ENCODE measurements at places on chromosomes 6 and 20. TPM values are rescaled to one million over a fixed set of nuclear protein-coding genes. Genes with fewer than 3 reads are reported as not detected.
A peak's percentile ranks its signal among the peaks of the same experiment; 100 is the strongest.

DNA sequence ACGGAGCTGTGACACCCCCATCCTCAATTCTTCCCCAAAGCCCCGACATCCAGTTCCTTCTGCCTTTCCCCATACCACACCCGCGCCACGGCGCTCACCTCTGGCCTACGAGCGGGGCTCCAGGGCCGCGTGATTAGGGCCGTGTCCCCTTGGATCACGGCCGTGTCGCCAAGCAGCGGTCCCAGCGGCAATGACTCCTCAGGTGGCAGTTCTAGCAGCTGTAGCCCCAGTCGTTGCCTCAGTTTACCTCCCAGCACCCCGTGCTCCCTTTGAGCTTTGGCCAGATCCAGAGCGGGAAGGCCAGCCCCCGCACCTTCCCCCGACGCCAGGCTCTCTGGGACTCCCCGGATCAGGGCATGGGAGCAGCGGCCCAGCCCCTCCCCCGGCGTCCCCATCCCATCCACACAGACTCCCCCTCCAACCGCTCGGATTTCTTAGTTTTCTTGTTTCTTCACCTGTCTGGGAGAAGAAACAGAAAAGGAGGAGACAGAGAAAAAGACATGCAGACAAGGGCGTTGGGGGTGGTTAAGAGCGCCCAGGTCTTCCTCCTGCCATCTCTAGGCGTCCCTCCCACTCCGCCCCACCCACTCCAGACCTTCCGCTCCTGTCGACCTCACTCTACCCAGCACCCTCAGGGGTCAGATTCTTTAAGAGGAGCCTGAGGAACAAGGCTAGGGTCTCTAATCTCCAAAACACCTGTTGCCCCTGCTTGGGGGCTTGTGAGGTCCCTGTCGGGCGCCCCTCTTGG, at the start of gene DDAH2:
DDAH2 (minus strand) TSS at position 533 of the 748 bp plus-strand sequence; CDS start at position 395, 138 bp downstream.
- H3K36me3 ChIP-seq, result peaks cover 59% of the 10 kb centered on the region
- peak within 1 kb of the TSS; percentile 91 for H3K4me3 ChIP-seq
- H3K27me3 ChIP-seq, result no peaks in the 10 kb centered on the region
- peak within 1 kb of the TSS; percentile 95 for H3K27ac ChIP-seq
- peaks cover 30% of the 10 kb centered on the region for H3K4me1 ChIP-seq

The GPX5 gene
- not detected for total RNA-seq

DNA sequence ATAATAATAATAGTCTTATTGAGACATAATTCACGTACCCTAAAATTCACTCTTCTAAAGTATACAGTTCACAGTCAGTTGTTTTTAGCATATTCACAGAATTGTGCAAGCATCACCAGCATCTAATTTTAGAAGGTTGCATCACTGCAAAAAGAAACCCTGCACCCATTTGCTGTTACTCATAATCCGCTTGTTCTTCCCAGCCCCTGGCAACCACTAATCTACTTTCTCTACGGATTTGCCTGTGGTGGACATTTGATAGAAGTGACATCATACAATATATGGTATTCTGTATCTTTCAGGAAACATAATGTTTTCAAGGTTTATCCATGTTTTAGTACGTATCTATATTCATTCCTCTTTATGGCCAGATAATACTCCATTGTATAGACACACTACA, 41.5 kb upstream of the FAM184A start:
- DNase-seq, result no peak
- no peaks in the 10 kb centered on the region for H3K4me1 ChIP-seq
- H3K27me3 ChIP-seq, result no peaks in the 10 kb centered on the region
- H3K36me3 ChIP-seq, result no peaks in the 10 kb centered on the region
- no peak overlapping the region for H3K4me3 ChIP-seq
- H3K27ac ChIP-seq, result no peak overlapping the region

DNA sequence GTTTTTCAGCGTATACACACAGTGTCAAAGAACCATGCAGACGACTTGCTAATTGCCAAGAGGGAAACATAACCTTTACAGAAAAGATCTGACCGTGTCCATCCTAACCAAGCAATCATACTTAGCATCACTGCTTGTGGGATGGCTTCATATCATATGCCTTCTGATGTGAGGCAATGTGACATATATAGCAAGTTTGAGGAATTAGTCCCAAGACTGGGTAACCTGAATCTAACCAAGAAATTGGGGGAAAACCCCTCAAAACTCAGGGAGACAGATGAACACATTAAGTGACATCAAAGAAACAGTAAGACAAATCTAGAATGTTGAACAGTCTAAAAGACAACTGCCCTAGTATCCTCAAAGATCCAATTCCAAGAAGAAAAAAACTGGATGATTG, 18.4 kb downstream of the GNL1 start:
- no peak for DNase-seq
- H3K27ac ChIP-seq, result no peak overlapping the region
- H3K4me3 ChIP-seq, result no peak overlapping the region

DNA sequence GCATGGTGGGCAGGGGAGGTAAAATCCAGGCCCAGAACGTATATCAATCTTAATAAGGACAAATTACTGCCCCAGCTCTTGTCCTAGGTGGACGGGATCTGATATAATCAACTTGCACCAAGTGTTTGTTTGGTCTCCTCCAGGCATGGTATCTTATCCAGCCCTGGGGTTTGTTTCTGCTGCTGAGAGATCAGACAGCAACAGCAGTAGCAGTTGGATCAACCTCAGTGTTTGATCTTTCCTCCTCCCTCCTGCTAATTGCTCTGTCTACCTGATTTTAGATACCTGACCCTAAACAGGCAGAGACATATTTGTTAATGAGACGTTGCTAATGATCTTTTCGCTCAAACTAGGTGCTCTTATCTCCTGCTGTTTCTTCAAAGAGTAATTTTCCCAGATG, 100.4 kb upstream of the BACH2 start:
- no peak overlapping the region for H3K27ac ChIP-seq
- H3K4me3 ChIP-seq, result no peak overlapping the region
- no peaks in the 10 kb centered on the region for H3K4me1 ChIP-seq
- DNase-seq, result no peak
- H3K27me3 ChIP-seq, result no peaks in the 10 kb centered on the region

GRCh38 chr6:13302291-13302690, 26.0 kb downstream of the TBC1D7 start:
- H3K27ac ChIP-seq, result peak overlapping the region; percentile 16
- no peak for DNase-seq
- H3K4me3 ChIP-seq, result no peak overlapping the region

DNA sequence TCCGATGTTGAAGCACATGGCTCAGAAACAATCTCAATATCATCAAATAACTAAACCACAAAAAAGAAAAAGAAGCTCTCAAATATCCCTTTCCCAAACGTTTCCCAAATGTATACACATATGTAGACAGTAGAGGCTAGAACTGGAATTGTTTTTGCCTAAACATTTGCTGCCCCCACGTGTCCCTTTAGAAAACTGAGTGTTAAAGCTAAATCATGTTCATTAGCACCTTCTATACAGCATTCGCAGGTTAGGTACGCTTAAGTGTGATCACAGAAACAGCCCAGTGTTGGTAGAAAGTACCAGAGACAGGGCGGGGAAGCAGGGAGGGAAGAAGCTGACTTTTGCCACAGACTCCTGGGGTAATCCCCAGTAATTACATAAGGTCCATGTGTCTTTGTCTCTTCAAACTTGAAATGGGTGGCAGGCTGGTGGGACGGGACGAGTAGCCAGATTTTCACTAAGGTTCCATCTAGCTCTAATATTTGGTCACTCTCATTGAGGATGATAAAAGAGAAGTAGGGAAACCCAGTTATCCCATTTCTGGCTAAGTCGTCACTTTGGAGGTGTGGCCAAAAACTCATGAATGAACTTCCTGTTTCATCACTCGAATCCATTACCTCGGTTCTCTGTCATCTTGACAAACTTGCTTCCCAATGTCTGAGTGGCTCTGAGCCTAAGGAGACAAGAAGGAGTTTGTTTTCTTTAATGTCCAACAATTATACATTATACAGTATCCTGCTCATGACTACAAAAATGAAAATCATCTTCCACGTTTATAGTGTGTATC, 15.0 kb upstream of the TFAP2A start:
- H3K27me3 ChIP-seq, result no peaks in the 10 kb centered on the region
- peaks cover 18% of the 10 kb centered on the region for H3K4me1 ChIP-seq
- H3K36me3 ChIP-seq, result no peaks in the 10 kb centered on the region
- H3K4me3 ChIP-seq, result no peak overlapping the region
- H3K27ac ChIP-seq, result no peak overlapping the region

- peak; percentile 37 for DNase-seq
- H3K36me3 ChIP-seq, result no peaks in the 10 kb centered on the region
- H3K27ac ChIP-seq, result peak overlapping the region; percentile 96
- peak overlapping the region; percentile 82 for H3K4me3 ChIP-seq
- peaks cover 17% of the 10 kb centered on the region for H3K27me3 ChIP-seq
Measured at GRCh38 chr6:154509421-154510143, 903 bp downstream of the CNKSR3 start.

DNA sequence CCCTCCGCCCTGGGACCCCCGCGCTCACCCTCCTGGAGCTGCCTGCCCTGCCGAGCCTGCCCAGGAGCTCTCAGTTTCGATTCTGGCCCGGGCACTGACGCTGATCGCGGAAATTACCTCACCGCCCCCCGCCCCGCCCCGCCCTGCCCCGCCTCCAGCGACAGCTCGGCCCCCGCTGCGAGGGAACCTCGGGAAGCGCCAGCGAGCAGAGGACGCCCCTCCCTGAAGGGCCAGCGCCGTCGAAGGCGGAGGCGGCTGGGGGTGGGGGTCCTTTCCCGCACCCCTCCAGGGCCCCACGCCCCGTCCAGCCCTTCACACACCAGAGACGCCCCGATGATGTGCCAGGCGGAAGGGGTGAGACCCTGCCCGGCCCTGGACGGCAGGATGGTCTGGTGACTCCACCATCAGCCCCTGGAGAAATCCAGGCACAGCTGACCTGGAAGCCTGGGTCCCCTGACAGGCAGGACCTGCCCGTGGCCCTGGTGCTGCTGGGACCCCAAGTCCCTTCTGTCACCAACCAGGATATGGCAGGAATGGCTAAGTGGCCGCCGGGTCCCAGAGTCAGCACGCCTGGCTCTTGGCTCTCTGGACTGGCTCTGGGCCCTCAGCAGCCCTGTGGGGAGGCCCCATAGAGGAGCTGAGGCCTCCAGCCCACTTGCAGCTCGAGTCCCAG, at the start of gene HELZ2:
HELZ2 (minus strand) TSS at position 84 of the 673 bp plus-strand sequence. CDS start 1,854 bp downstream, outside the sequence.
- H3K4me1 ChIP-seq, result peaks cover 38% of the 10 kb centered on the region
- DNase-seq, result peak; percentile 93
- H3K27me3 ChIP-seq, result peaks cover 5% of the 10 kb centered on the region
- H3K4me3 ChIP-seq, result peak within 1 kb of the TSS; percentile 72
- H3K27ac ChIP-seq, result peak within 1 kb of the TSS; percentile 91

DNA sequence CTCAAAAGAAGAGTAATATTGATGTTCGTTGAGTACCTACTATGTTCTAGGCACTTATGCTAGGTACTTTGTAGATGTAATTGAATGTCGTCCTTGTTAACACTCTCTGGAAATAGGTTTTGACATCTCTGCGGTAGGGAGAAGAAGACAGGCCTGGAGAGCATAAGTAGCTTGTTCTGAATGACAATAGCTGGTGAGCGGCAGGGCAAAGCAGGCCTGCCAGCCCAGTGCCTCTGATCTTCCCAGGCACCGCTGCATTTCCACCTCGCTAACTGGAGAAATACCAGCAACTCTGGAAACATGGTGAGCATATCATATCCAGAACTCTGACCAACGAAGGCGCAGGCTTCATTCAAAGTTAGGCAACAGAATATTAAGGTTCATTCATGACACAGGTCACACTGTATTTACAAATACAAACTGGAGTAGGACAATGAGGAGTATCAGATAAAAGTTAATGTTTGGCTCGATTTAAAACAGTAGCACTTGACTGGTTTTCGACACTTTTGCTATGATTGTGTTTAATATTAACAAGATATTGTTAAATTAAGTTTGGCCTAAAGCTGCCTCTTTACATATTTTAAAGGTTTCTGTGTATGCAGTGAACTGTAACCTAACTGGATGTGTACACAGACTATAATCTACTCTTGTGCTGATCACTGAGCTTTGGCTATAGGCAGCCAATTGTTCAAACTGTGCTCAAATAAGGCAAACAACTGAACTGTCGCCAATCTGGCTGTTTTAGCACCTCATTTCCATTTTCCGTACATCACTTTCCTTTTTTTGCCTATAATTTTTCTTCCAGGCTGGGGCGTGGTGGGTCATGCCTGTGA, 54.1 kb downstream of the PPP1R3G start:
- no peaks in the 10 kb centered on the region for H3K36me3 ChIP-seq
- no peaks in the 10 kb centered on the region for H3K4me1 ChIP-seq
- no peak overlapping the region for H3K27ac ChIP-seq
- no peak for DNase-seq
- H3K27me3 ChIP-seq, result no peaks in the 10 kb centered on the region

- no peaks in the 10 kb centered on the region for H3K36me3 ChIP-seq
- no peak overlapping the region for H3K4me3 ChIP-seq
- no peak overlapping the region for H3K27ac ChIP-seq
- H3K4me1 ChIP-seq, result no peaks in the 10 kb centered on the region
- H3K27me3 ChIP-seq, result no peaks in the 10 kb centered on the region
- DNase-seq, result no peak
Measured at GRCh38 chr6:134198093-134198492, 119.8 kb downstream of the SGK1 start.

- no peaks in the 10 kb centered on the region for H3K27me3 ChIP-seq
- H3K36me3 ChIP-seq, result peaks cover 79% of the 10 kb centered on the region
- H3K4me1 ChIP-seq, result peaks cover 19% of the 10 kb centered on the region
- no peak for DNase-seq
- no peak overlapping the region for H3K27ac ChIP-seq
- no peak overlapping the region for H3K4me3 ChIP-seq
Measured at GRCh38 chr6:3725145-3726047, 26.1 kb downstream of the PXDC1 start.

The GRIK2 gene
- total RNA-seq, result 7.7 TPM

All from stomach (tissue), 19 donors.